WTC11 (cell line): ENCODE measurements at places on chromosomes 16 and 17.
A peak's percentile ranks its signal among the peaks of the same experiment; 100 is the strongest.

GRCh38 chr17:81807839-81808238 lies 3.9 kb downstream of the GCGR start:
- no peak for DNase-seq

- no peak for DNase-seq
Measured at GRCh38 chr17:68539548-68540467, 27.6 kb downstream of the PRKAR1A start.

- no peak for DNase-seq
Measured at GRCh38 chr16:53619235-53619634, 84.4 kb downstream of the RPGRIP1L start.

DNA sequence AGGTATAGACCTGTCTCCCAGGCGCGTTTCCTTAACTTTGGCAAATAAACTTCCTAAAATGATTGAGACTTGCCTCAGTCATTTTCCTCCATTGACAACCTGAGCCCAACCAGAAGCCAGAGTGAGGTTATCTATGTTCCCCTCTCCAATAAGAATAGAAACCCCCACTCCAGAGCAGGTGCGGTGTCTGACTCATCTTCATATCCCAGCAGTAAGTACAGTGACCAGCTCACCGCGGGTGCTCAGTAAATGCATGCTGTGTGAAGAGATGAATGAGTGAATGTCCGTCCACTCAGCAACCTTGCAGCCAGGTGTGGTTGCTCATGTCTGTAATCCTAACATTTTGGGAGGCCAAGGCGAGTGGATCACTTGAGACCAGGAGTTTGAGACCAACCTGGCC lies 19.5 kb upstream of the CD300E start:
- no peak for DNase-seq

DNA sequence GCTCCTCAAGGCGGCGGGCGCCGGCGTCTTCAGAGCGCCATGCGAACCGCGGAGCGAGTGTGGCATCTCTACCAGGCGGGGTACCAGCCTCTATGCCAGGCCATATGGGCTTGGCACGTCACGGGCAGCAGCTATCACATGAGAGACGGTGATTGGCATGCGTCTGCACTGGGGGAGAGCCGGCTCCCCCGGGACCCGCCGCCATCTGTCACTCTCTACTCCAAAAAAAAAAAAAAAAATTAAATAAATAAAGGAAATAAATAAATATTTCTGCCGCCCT lies at the start of gene NEUROD2:
Gene NEUROD2, minus strand, starts transcription at position 70 of the 280 bp plus-strand sequence. CDS start 1,321 bp downstream, outside the sequence.
- DNase-seq: no peak

GRCh38 chr16:1331712-1332617 lies 1.5 kb upstream of the BAIAP3 start:
- peak; percentile 93 for DNase-seq

DNA sequence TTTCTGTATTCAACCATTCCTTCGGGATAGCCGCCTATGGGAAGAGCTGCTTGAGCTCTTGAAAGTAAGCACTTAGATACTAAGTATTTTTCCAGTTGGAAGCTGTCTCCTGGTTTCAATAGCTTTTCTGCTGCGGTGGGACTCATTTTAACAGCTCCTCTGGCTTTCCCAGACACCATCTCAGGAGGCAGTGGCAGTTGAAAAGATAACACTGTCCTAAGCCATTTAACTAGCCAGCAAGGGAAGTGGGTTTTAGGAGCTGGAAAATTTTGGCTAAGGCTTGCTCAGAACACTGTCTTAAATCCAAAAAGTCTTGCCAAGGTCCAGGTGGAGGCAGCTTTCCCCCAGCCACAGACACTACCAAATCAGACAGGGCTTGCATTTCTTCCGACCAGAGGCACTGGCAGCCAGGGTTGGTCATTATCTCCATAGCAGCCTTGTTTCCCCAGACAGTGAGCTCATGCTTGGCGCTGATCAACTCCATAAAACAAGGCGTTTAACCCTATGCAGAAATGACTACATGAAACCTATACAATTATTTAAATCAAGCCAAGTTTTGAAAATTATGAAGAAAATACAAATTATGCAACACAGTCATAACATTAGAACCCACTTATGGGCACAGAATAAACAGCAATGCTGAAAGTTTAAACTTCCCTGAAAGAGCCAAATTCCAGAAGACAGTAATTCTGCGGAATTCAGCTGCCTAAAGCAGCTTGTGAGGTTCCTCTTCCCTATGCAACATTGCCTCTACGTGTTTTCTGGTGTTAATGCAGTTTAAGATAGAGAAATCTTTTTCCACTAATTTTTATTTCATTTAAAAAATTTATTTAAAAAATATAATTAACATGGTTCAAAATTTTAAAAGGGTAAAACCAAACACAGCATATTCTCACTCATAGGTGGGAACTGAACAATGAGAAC lies 25.0 kb downstream of the GABARAPL2 start:
- DNase-seq: no peak

DNA sequence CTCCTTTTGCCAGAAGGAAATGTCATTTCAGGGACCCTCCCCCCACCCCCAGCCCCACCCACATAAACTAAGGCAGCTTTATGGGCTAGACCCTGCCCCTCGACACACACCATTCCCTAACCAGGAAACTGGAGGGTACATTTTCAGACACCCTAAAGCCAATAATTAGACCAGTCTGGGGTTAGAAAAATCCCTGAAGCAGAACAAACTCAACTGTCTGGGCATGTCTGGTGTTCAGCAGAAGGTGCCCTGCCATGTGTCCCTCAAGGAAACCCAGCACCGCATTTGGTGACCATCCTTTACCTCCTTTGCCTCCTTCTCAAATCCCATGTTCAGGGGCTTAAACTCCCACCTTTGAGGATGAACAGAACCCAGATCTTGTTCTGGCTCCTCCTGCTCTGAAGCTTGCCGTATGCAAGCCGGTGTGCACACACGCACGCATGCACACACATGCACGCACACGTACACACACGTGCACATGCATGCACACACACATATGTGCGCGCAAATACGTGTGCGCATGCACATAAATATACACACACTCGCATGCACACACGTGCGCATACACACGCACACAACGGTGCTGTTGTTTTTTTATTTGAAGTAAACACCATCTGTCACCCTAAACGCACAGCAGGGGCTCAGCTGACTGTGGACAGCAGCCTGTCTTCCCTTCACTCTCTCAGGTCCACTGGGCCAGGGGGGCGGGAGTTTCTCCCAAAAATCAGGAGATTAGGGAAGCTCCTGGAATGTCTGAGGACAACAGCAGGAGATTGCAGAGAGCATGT lies 156.8 kb upstream of the TNRC6C start:
- DNase-seq: no peak

DNA sequence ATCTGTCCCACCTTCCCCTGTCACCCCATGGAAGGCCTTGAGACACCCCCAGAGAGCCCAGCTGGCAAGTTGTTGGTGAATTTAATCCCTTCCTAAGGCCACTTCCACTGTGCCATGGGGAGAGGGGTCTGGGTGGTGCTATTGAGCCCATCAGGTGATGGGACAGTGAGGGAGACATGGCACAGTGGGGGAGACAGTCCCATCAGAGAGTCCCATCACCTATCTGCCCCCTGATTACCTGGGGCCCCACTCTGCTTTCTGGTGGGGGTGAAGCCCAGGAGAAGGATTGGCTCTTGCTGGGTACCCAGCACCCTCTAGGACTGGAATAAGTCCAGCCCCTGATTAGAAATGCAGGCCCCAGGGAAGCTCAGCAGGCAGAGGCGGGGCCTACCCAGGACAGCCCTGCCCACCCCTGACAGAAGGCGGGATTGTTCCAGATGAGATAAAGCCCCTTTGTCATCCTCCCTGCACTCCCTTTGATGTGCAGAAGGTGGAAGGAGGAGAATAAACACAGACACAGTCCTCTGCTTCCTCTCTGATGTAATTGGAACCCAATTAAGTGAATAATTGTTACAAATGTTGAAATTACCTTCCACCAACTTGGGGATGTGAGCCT lies 18.9 kb downstream of the TMEM132E start:
- peak; percentile 57 for DNase-seq

GRCh38 chr17:3770466-3770865 lies 30.5 kb downstream of the ITGAE start:
- DNase-seq: no peak

DNA sequence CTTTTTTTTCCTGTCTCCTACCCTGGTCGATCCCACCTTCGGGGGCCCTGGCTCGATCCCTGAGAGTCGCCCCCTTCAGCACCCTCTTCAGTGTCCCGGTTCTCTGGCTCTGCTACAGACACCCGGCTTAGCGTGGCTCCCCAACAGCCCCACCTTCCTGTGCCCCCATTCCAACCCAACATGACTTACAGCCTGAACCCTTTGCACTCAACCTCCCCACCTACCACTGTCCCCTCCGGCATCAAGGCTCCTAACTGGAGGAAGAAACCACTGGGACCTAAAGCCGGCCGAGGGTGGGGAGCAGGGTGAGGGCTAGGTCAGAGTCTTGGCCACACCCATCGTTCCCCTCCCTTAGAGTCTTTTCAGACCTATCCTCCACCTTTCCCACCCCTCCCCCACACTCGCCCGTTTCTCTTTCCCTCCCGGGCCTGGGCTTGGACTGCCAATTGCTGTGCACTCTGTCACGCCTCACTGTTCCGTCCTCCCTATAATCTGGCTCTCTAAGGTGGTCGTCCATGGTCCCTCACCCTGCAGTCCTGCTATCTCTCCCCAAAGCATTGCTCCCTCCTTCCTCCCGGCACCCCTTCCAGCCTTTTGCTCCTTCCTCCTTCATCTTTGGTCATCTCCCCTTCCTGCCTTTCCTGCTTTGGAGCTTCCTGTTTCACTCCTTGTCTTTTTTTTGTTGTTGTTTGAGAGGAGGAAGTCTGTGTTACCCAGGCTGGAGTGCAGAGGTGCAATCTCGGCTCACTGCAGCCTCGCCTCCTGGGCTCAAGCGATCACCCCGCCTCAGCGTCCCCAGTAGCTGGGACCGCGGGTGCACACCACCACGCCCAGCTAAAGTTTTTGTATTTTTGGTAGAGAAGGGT lies 890 bp upstream of the CLDN7 start:
- DNase-seq: peak; percentile 93

- DNase-seq: no peak
Measured at GRCh38 chr17:74833501-74834377, 25.9 kb downstream of the GRIN2C start.

- no peak for DNase-seq
Measured at GRCh38 chr17:539766-540165, 174.9 kb downstream of the VPS53 start.

DNA sequence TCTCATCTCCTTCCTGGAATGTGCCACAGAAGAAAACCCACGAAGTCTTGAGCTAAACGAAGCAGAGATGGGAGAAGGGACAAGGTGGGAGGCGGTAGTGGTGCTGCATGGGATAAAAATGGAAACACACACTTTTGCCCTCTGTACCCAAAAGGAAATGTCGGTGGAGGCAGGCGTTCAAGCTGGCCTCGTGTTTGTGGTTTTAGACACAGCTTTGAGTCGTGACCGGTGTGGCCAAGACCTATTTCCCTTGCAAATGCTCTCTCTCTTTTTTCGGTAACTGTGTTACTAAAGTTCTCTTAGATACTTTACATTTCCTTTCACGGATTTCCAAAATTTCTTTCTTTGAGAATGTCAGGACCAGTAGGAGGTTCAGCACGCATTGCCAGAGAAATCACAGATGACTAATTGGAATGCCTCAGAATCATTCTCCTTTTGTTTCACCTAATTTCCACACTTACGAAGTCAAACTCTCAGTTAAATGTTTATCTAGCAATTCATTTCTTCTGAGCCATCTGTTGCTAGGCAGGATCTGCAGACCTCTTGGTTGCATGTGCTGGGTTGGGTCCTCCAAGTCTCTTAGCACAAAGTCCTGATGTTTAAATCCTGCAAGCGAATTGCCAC lies 412.3 kb downstream of the MAF start:
- DNase-seq: no peak

DNA sequence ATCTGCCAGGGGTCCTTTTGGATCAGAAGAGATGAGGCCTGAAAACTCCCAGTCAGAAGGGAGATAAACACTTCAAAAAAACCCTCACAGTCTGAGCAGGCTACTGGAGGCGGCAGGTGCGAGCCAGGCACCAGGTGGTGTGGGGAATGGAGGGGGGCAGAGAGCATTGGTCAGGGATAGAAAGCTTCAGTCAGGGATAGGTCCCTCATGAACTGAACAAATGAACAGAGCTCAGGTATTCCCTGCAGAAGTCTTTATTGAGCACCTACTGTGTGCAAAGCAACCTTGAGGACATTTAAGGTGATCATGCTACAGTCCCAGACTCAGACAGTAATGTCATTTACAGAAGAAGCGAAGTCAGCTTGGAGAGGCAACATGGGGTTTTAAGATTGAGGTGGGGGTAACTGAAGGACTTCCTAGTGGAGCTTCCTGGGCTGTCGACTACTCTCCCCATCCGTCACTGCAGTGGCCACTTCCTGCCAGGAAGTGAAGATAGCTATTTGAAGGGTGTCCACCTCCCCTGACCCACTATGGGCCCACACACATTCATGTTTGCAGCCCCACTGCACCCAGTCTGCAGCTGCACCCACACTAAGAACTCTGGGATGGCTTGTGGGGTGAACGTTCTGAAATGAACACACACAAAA lies 3.2 kb downstream of the KIFC3 start:
- no peak for DNase-seq

- no peak for DNase-seq
Measured at GRCh38 chr17:59093145-59093701, 13.5 kb downstream of the TRIM37 start.

- DNase-seq: no peak
Measured at GRCh38 chr17:79654960-79655382, 44.1 kb upstream of the RBFOX3 start.

DNA sequence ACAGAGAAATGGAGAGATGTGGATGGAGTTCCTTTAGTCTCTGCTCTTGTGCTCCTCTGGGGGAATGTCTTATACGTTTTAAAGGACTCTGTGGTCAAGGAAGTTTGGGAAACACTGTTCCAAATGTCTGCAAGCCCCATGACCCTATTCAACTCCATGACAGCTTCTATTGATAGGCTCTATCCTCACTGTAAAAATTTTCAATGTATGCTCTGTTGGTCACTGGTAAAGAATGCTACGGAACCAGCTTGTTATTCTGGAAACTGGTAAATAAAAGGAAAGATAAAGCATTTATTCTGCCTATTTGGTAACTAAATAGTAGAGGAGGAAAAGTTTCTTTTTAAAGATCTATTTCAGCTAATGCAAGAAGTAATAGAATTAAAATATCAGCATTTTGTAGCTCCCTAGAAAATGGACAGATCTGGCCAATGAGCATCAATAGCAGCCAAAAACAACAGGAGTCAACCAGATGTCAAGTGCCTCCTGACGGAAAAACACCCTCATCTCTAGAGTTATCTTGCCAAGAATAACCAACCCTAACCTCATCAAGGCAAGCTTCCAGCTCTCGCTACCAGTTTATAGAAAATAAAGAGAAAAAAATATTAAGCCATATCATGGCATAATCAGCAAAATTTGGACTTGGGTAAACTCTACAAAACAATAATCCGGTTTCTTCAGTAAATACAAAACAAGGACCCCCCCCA lies 16.1 kb downstream of the GDE1 start:
- no peak for DNase-seq

- DNase-seq: peak; percentile 100
Measured at GRCh38 chr17:75393523-75394331, 11.8 kb downstream of the GRB2 start.

- peak; percentile 63 for DNase-seq
Measured at GRCh38 chr17:9982159-9982558, 77.1 kb upstream of the RCVRN start.
